CD4-positive, alpha-beta T cell treated with Interleukin-12 subunit alpha and Interleukin-12 subunit beta, for 1 hour (primary cell): ENCODE measurements at places on chromosomes 1 and 21.
A peak's percentile ranks its signal among the peaks of the same experiment; 100 is the strongest.

DNA sequence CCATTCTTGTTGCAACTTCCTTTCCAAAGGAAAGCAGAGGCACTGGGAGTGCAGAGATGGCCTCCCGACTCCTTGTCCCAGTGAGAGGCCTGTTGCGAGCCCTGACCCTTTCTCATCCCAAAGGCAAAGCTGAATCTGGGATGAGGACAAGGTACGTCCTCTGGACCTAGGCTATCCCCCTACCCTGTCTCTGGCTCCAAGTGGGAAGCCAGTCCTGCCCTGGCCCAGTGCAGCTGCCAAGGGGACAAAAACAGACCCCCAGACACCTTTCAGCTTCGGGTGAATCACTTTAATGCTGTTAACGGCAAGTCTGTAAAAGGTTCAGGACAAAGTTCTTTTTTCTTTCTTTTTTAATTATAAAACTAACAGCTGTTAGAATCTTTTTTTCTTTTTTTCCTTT lies 2.5 kb downstream of the TSSK3 start:
- DNase-seq: no peak

GRCh38 chr1:222372221-222372620 lies 175.7 kb downstream of the HHIPL2 start:
- no peak for DNase-seq

DNA sequence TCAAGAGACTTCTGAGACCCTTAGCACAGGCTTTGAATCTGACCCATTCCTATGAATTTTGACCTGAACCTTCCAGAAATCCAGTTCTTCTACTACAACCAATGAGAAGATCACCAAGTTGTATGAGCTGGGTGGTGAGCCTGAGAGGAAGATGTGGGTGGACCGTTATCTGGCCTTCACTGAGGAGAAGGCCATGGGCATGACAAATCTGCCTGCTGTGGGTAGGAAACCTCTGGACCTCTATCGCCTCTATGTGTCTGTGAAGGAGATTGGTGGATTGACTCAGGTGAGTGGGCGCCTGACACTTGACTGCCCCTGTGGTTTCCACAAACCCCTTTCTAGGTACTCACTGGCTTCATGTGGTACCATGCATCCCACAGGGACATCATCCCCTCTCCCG lies 20.0 kb upstream of the PIGV start:
- no peak for DNase-seq

- DNase-seq: no peak
These were observed 82.4 kb downstream of the NPHS2 start for GRCh38 chr1:179493323-179493722.

DNA sequence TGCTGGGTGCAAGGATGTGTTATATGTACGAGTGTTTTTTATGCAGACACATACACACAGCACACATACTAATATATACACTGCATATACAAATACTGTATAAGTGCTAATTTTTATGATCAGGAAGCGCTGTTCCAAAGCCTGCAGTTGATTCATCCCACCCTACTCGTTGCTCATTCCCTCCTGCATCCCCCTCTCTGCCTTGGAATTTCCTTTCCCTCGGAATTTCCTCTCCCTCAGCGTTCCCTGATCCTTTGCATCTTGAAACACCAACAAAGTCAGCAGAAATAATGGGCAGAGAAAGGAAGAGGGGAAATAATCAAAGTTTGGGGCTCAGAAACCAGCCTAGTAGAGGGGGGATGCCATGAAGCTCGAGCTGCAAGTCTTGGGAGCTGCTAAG lies 98.9 kb downstream of the CSMD2 start:
- DNase-seq: no peak

DNA sequence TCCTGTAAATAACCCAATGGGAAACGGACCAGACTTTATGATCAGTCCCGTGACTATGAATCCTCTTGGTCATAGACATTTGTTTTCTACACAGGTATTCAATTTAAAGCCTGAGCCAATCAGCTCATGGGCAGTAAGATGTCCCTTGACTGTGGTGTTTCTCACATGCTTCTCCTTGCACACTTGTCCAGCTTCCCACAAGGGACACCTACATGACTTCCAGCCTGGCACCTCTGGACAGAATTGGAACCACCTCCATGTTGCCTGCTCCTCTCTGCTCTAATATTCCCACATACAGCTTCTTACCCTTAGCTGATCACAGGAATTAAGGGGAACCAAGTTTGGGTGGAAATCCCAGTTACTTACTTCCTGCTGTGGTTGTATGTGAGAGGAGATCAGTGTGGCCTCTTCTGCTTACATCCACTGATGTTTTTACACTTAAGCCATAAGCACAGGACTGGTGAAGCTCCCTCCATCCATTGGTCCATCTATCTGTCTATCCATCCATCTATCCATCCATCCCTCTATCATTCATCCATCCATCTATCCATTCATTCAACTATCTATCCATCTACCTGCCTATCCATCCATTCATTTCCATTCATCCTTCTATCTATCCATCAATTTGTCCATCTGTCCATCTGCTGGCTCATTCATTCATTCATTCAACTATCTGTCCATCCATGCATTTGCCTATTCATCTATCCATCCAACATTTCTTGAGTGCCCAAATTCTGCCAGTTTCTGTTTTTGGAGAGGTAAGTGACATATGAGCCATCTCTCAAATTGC lies 16.4 kb downstream of the RUNX1 start:
- no peak for DNase-seq

DNA sequence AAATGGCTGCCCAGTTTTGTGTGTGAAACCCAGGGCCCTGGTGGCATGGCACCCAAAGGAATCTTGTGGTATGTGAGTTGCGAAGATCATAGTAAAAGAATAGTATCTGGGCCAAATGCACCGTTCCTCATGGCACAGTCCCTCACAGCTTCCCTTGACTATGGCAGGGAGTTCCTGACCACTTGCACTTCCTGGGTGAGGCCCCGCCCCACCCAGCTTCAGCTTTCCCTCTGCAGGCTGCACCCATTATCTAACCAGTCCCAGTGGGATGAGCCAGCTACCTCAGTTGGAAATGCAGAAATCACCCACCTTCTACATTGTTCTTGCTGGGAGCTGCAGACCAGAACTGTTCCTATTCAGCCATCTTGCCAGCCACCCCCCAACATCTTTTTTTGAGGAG lies 63.0 kb downstream of the SLC5A9 start:
- DNase-seq: no peak

- DNase-seq: no peak
These were observed 70.2 kb downstream of the DAB1 start for GRCh38 chr1:57353654-57354053.

DNA sequence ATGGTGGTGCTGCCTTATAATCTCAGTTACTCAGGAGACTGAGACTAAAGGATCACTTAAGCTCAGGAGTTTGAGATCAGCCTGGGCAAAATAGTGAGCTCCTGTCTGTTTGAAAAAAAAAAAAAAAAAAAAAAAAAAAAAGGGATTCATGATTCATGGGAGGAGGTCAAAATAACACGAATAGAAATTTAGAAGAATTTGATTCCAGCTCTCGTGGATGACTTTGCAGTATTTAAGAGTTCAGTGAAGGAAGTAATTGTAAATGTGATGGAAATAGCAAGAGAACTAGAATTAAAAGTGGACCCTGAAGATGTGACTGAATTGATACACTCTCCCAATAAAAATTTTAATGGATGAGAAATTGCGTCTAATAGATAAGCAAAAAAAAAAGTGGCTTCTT lies 15.8 kb downstream of the AUNIP start:
- DNase-seq: no peak

DNA sequence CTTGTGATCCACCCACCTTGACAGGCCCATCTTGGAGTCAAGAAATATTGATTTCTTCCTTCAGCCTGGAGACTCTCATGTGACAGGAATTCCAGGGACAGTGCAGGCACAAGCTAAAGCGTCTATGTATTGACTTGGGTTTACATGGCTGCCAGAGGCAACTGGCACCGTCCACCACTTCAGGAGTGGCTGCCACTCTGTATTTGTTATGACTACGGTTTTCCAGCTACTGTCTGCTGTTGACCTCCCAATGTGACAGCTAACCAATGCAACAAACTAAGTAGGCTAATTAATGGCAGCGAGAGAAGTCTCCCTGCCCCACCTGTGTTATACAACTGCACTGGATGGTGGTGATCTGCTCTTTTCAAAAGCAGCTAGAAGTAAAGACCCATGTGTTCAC lies 56.9 kb downstream of the CD58 start:
- DNase-seq: no peak

GRCh38 chr1:35243691-35244090 lies 24.8 kb upstream of the ZMYM4 start:
- DNase-seq: no peak

DNA sequence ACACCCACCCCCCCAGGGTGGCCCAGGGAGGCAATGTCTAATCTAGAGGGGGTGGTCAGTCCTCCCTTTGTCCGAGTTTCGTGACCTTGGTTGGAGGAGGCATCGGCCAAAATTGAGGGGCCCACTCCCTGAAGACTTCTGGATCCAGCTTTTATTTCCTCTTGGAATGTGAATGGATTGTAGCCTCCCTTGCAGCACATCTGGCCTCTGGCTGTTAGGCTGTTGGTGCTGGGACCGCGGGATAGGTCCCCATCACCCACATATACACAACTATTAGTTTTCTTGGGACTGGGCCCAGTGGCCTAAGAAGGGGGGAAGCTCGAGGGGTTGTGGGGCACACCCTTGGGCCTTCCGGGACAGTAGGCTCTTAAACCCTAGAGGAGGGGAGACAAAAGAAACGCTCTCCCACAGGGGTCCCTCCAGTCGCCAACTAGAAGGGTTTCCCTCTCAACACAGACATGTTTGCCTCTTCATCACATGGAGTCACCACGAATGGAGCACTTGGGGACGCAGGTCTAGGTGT lies 2.5 kb downstream of the LHX4 start:
- DNase-seq: no peak

DNA sequence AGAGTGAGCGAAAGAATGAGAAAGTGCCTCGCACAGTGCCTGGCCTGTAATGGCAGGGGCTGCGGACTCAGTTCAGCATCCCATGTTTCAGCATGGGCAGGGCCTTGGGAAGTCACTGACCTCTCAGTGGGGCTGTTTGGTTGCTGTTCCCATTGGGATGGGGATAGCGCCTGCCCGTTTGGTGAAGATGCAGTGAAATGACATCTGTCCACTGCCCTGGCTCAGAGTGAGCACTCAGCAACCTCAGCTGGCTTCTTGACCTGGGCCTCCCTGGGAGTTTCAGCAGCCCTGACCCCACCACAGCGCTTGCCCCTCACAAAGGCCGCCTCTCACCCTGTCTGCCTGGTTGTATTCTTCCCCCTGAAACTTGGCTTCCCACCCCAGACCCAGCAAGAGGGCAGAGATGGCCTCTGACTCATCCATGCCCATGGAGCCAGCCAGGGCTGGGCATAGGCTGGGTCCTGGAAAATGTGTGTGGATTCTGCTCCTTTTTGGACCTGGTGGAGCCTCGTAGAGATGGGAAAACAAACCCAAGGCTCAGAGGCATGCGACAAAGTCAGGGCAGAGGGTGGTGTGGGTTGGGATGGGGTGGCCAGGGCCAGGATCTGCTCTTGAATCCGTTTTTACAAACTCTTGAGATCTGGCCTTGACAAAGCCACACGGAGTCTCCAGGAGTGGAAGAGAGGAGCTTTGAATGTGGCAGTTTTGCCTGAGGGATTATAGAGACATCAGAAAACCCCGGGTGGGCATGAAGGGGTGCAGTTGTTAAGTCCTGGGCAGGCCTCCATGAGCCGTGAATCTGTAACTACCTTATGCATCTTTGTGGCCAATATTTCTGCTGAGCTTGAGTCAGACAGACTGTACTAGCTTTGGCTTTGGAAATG lies 1.2 kb downstream of the XKR8 start:
- DNase-seq: no peak

- DNase-seq: no peak
These were observed 46.9 kb upstream of the ADARB1 start for GRCh38 chr21:45027241-45028196.

- DNase-seq: no peak
These were observed 10.1 kb downstream of the ZBTB37 start for GRCh38 chr1:173878251-173878650.

- no peak for DNase-seq
These were observed 519.6 kb upstream of the DEPDC1 start for GRCh38 chr1:69016468-69016867.

DNA sequence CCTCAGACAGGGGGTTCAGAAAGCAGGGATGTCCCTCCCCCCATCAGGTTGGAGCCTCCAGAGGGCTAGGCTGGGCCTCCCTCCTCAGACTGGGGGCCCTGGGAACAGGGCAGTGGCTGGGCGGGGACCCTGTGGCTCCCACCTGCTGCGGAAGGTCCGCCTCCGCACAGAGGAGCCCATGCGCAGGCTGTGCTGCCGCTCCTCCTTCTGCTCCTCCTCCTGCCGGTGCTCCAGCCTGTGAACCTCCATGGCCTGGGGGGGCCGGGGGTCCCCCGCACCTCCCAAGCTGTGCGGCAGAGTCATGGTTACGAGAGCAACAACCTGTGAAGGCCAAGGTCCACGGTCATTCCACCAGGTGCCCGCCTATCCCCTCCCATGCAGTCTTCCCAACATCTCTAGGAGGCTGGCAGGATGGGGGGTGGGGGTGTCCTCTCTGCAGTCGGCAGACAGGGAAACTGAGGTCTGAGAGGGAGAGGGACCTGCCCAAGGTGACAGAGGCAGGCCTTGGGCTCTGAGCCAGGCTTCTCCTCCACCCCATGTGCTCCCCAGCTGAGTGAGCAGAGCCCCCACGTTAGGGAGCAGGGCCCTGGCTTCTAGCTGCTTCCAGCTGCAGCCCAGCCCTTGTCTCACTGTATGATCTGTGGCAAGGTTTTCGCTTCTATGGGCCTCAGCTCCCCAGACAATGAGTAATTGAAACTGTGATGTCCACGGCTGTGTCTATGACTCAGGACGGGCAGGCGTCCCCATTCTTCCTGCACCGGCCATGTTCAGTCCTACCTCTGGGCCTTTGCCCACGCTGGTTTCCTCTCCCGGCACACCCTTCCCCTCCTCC lies 3.4 kb downstream of the MYOM3 start:
- no peak for DNase-seq

DNA sequence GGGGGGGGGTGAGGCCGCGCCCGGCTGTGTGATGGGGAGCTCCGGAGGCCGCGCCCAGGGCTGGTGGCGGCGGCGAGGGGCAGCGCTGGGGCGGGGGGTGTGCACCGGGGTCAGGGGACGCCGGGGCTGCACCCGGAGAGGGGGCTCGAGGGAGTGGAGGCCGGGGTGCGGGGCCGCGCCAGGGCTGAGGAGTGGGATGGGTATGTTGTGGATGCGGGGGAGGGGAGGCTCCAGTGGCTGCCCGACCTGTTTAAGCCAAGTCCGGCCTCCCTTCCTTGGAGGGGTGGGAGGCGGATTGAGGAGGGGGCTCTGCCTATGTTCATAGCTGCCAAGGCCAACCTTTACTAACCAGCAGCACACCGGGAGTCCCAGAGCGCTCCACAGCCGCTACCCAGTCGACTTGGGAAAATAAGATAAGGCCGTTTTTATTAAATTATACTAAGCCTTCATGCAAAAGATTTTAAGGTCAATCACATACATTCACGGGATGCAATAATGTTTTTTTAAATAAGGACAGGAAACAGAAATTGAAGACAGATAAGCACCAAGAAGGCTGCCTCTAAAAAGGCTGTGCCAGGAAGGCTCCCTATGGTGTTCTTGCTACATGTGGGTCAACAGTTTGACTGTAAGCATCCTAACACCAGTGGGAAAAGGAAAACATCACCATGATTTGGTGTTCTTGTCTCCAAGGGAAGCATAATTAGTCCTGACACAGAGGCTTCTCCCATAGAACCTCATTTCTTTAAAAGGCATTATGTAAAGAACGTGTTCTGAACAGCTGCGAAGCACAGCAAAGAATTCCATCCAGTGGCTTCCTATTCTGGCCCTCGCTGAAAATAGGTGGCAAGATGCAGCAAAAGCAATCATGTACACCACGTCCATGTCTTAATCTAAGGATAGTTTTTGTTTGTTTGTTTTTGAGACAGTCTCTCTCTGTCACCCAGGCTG lies 626 bp upstream of the HLCS start:
- DNase-seq: no peak

- DNase-seq: no peak
These were observed 47.4 kb downstream of the CAPZB start for GRCh38 chr1:19437891-19438294.

- peak; percentile 33 for DNase-seq
These were observed 39.1 kb downstream of the TYW3 start for GRCh38 chr1:74771913-74772515.
